G401 (cell line): ENCODE measurements at places on chromosomes 7 and 10.

DNA sequence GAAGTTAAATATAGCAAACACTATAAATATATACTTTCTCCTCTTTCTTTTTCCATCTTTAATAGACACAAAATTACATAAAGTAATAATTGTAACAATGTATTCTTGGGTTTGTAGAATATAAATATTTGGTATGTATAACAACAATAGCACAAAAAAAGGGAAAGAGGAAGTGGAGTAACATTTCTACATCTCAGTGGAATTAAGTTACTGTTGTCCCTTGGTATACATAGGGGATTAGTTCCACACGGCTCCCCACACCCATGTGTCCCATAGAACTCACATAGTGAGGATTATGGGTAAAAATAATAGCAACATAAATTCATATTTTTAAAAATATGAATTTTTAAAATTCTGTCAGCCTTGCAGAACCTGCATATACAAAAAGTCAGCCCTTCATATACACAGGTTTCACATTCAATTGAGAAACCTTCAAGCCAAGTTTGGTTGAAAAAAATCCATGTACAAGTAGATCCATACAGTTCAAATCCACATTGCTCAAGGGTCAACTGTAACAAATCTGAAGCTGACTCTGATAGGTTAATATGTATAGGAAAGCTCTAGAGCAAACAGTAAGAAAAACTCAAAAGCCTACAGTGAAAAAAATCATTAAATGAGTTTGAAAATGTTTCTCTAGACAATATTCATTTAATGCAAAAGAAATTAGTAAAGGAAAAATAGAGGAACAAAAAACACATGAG is 92.4 kb downstream of the HYCC1 start:
- DNase-seq = no peak

DNA sequence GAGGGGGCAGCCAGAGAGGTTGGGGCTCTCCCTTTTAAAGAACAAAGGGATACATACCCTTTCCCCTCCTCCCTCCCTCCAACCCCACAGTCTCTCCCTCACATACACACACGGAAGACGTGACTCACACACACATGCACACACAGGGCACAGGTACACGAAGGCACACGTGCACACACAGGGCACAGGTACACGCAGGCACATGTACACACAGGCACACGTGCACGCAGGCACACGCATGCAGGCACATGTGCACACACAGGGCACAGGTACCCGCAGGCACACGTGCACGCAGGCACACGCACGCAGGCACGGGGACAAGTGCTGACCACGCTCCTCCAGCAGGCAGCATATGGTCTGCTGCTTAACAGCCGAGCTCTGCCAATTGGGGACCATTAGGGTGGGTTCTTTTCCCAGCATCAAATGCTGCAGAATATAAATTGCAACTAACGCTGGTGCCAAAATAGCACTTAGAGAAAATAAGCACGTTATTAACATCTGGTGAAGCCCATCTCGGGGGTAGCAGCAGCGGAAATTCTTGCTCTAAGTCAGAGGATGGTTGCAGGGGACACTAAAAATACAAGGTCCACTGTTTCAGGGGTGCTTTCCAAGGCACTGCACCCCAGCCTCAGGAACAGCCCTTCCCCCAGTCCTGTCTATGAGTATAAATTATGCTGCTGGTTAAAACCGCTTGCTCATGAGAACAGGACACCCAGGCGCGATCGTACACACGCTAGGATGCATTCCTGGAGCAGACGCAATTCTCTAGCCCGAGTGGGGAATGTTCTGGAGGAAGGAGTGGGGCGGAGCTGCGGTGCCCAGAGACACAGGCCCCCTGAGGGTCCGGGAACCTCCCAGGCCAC is 55.2 kb upstream of the TNRC18 start:
- peak; percentile 47 for DNase-seq

GRCh38 chr7:140261522-140261921 is 84.7 kb upstream of the KDM7A start:
- DNase-seq = no peak

GRCh38 chr7:118076564-118076963 is 107.4 kb upstream of the LSM8 start:
- DNase-seq = no peak

GRCh38 chr10:110620398-110620719 is 23.8 kb upstream of the RBM20 start:
- no peak for DNase-seq

DNA sequence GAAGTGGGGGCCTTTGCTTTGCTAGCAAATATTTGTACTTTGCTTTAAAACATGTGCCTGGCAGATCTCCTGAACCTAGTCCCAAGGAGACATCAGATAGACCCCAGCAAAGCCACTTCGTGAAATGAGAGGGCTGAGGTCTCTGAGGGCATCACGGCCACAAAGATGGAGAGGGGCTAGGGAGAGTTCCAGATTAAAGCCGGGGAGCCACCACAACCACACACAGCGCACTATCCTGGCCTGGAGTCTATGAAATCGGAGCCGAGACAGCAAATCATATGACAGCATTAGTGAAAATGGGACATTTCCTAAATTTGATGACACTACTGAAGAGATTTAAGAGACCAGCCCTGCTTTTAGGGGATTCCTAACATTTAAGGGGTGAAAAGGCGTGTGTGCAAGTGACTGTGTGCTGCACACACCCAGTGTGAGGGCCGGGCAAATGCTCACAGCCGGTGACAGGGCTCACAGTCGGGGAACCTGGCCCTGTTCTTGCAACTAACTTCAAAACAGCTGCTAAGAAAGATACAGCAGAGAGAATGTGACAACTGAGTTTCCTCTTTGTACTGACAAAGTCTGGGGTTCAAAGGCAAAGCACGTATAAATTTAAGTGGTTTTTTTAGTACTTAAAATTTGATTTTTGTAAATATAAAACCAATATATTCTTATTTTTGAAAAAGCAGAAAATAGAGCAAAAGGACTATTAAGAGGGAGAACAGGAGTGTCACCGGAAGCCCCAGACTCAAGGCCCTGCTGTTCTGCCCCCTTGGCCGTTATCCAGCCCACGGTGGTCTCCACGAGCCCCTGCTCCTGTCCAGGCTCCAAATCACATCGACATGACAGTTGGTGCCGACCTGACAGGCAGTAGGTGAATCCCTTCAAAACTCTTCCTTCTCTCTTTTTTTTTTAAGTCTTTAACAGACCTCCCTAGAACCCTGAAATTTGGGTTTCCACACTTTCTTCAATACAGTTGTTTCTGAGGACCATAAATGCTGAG is 49.5 kb downstream of the VIPR2 start:
- no peak for DNase-seq

- no peak for DNase-seq
These were observed 238.4 kb downstream of the DIP2C start for GRCh38 chr10:451021-451471.

- DNase-seq = peak; percentile 76
These were observed 19.7 kb downstream of the SMURF1 start for GRCh38 chr7:99124236-99124635.

DNA sequence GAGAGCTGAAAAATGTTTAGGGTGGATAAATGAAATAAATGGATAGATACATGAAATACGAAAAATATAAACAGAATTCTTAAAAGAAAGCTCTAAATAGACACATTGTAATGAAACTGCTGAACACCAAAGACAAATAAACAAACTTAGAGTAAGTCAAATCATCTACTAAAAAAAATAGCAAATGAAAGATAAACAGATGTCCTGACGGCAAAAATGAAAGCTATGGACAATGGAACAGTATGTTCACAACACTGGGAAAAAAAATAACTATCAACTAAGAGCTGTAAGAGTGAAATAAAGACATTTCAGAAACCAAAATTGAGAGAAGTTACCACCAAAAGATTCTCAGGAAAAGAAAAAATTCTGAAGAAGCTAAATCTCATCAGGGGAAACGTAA is 106.1 kb downstream of the SGMS1 start:
- no peak for DNase-seq

DNA sequence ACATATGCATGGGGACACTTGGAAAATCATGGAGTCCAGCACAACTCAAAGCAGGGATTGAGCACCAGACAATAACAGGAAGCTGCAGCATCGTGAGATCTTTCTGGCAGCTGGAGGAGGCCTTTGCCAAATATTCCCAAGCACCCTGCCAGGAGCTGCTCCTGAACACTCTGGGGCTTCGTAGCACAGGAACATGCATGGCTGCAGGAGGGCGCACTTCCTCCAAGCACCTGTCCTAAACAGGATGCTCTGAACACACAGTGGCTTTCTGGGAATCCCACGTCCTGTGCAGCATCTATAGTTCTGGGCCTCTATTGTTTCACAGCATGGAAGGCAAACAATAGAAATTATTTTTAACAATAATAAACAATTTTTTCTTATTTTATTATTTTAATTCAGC is 4.1 kb downstream of the ABLIM1 start:
- DNase-seq = peak; percentile 75
